Endothelial cell of umbilical vein (primary cell): ENCODE measurements at places on chromosomes 5 and 9. TPM values are rescaled to one million over a fixed set of nuclear protein-coding genes. Genes with fewer than 3 reads are reported as not detected.

GRCh38 chr5:149404746-149405549, 25.9 kb upstream of the IL17B start:
- DNase-seq: no peak

DNA sequence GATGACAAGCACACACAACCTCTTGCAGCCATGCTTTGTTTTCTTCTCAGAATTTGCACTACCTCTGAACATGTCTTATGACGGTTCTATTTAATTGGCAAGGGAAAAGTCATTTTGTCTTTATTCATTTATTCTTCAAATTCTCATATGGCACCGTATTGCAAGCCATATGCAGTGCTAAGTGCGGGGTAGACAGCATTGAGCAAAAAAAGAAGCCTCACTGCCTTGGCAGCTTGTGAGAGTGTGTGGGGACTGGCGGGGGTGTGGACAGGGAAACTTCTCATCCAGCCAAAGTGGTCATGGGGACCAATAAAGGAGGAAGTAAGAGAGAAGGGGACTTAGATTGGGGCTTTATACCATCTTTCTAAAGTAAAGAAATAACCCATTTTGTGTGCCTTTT, 160.0 kb downstream of the CDH12 start:
- DNase-seq: no peak

- DNase-seq: no peak
Observed at GRCh38 chr5:161863811-161864210, 15.9 kb downstream of the GABRA1 start.

GRCh38 chr9:131006601-131007000, 2.4 kb upstream of the LAMC3 start:
- DNase-seq: no peak

DNA sequence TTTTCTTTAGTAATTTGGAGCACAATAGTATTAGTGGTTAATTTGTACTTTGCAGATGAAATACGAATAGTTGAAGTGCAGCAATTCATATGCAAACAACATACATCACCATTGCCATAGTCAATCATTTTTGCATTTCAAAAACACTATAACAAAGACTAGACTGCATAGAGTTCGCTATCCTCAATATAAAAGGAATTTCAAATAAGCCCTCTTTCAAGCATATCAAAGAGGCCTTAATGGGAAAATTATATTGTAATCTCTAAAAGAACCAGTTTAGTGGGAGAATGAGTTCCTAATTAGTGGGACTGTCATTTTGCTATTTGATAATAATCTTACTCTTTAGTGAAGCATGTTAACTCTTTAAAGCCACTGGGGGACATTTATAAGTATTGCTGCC, 2302.3 kb upstream of the C9orf72 start:
- no peak for DNase-seq

GRCh38 chr5:108093186-108093585, 288.7 kb downstream of the FBXL17 start:
- DNase-seq: peak; percentile 31

DNA sequence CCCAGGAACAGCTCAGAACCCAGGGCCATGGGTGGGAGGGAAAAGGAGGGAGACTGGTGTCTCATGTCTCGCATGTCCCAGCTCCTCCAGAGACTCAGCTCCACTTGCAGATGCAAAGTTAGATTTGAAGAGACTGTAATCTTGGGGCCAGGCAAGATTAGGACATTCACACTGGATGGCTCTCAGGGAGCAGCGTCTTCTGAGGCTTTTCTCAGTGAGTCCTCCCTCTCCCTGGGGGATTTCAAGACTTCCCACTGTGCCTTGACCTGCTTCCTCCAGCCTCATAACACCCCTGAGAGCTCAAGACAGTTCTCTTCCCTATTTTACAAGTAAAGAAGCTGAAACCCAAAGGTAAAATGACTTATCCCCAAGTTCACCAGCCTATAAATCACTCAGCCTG, 10.5 kb upstream of the TCOF1 start:
- DNase-seq: no peak

DNA sequence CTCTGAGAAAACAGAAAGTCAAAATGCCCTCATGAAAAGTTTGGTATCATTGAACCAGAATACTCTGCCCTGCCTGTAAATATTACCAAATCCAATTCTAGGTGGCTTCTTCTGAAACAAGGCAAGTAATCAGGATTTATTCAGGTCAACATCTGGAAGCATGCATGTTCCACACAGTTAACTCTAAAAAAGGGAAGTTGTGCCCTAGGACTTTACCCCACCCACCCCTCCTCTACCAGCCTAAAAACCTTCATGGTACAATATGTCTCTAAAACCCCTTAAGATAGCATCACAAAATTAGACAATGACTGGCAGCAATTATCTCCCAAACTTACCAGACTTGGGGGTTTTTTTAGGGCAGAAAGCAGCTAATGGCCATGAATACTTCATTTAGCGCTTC, 414.8 kb upstream of the SLC30A5 start:
- no peak for DNase-seq

- DNase-seq: peak; percentile 20
Observed at GRCh38 chr9:95753762-95754465, 121.6 kb upstream of the ERCC6L2 start.

- no peak for DNase-seq
Observed at GRCh38 chr9:113578279-113578865, 114.8 kb downstream of the RGS3 start.

- no peak for DNase-seq
Observed at GRCh38 chr5:179901915-179902762, 5.6 kb downstream of the TBC1D9B start.

DNA sequence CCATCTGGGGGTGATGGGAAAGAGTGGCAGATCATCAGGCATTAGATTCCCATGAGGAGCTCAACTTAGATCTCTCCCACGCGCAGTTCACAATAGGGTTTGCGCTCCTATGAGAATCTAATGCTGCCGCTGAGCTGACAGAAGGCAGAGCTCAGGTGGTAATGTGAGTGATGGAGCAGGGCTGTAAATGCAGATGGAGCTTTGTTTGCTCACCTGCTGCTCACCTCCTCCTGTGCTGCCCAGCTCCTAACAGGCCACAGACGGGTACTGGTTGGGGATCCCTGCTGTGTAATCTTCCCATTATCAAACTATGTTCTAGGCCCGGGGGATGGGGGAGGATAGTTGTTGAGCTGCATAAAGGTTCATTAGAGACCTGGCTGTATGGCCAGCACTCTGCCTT, 58.4 kb downstream of the UGCG start:
- DNase-seq: no peak

DNA sequence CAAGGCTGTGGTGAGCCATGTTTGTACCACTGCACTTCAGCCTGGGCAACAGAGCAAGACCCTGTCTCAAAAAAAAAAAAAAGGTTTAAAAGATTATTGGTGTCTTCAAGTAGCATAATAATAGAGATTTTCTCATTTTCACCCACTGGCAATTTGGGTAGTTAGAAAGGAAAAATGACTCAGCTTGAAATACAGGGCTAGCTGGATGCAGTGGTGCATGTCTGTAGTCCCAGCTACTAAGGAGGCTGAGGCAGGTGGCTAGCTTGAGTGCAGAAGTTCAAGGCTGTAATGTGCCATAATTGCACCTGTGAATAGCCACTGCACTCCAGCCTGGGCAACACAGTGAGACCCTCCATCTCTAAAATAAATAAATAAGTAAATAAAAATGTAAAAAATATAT, 111.1 kb downstream of the ARRDC3 start:
- no peak for DNase-seq

DNA sequence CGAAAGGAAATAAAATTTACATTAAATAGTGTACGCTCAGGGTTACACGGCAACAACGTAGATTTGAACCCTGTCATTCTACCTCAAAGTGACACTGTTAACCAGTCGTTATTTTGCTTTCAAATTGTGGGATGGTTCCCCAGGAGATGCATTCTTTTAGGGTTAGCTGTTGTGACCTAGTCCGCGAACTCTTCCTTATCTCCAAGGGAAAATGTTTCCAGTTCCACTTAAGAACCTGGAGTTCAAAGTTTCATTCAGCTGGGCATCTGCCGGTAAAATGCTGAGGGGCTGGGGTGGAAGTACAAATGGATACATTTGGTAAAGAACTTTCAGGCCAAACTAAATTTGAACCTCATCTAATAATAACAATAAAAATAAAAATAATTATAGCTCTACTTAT, 264.6 kb downstream of the NR3C1 start:
- DNase-seq: no peak

DNA sequence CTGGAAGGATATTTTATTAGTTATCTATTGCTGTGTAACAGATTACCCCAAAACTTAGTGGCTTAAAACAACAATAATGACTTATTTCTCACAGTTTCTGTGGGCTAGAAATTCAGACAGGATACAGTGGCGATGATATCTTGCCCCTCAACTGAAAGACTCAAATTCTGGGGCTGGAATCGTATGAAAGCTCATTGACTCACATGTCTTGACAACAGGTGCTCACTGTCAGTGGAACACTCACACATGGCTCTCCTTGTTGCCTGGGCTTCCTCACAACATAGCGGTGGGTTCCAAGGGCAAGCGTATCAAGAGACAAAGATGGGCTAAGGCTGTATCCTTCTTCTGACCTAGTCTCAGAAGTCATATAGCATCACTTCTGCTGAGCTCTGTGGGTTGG, 3.7 kb upstream of the GNPDA1 start:
- peak; percentile 11 for DNase-seq

- DNase-seq: no peak
Observed at GRCh38 chr5:115329475-115329874, 33.0 kb upstream of the CCDC112 start.

DNA sequence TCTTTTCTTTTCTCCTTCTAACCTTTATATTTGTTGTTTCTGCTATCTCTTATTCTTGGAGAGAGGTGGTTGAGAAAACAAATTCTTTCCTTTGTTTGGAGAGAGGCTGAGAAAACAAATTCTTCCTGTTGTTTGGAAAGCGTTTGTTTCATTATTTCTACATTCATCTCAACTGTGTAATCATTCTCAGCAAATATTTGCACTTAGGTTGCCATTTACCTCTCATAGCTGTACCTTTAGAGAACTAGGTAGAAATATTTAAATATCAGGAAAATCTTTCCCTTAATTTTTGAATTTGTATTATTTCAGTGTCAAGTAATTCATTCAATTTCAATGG, 1824.4 kb upstream of the CDH9 start:
- DNase-seq: no peak

- DNase-seq: no peak
Observed at GRCh38 chr5:1930880-1931603, 48.3 kb upstream of the IRX4 start.

DNA sequence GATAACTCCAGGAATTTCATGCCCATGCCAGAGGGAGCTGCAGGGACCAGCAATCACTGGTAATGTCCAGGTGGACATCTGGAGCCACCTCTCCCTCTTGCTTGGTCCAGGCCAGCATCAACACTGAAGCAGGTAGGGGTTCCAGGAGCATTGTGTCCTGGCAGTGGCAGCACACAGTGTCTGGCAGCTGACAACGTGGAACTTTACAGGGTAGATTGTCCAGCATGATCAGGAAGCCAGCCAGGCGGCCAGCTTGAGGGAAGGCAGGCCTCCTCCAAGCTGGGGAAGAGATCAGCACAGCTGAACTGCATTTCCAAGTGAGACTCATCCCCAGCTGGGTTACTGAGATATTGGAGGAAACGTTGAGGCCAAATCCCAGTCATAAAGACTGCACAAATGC, 82.6 kb upstream of the RASGRF2 start:
- DNase-seq: no peak

- peak; percentile 80 for DNase-seq
Observed at GRCh38 chr5:163566678-163567077, 61.3 kb downstream of the MAT2B start.

DNA sequence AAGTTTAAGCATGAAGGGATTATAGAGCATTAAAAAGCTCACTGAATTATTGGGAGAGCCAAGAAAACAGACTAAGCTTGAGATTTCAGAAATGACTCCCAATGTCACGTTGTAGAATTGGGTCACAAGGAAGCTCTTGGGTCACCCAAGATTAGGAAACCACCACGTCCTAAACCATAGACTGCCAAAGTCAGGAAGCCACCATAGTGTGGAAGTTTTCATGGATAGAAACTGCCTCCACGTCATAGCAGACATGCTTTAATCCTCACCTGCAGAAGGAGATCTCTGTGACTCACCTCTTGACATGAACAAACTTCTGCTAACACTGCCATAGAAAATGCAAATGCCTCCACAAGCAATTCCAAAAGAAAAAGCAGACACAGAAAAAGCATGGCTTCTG, 106.3 kb downstream of the SLC1A3 start:
- no peak for DNase-seq

- no peak for DNase-seq
Observed at GRCh38 chr5:40442346-40442745, 237.4 kb upstream of the PTGER4 start.

- DNase-seq: no peak
Observed at GRCh38 chr9:133979921-133980863, 11.9 kb downstream of the VAV2 start.

- no peak for DNase-seq
Observed at GRCh38 chr5:179142434-179143198, 82.4 kb downstream of the ZNF354C start.

DNA sequence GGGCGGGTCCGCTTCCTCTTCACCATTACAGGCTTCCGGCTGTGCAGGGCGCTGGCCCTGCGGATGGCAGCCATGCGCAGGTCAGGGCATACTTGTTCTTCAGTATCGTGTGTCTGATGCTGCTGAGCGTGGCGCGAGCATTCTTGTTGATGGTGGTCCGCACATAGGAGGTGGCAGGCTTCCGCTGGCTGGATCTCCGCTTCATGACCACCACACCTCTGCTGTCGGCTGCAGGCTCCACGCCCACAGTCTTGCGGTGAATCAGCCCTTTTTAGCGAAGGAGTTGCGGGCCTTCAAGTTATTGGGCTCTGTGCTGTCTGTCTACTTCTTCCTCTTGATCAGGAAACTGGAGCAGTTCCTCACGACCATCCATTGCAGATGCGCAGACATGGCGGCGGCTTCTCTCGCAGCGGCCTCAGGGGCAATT, 62.4 kb upstream of the ZNF608 start:
- DNase-seq: no peak

- no peak for DNase-seq
Observed at GRCh38 chr5:127830829-127831598, 127.8 kb downstream of the CCDC192 start.

GRCh38 chr5:163360656-163361055, 76.7 kb upstream of the CCNG1 start:
- DNase-seq: no peak

- DNase-seq: no peak
Observed at GRCh38 chr9:90727488-90727887, 74.1 kb upstream of the SYK start.

GRCh38 chr5:149220750-149221149, 50.9 kb upstream of the AFAP1L1 start:
- no peak for DNase-seq

NUTM2F gene
- not detected in 2 replicates for polyA plus RNA-seq

PLAC8L1 gene
- 0.80 and 0.99 TPM in 2 replicates for polyA plus RNA-seq

IL3 gene
- polyA plus RNA-seq: not detected in 2 replicates

LCN10 gene
- polyA plus RNA-seq: not detected in 2 replicates

C5orf52 gene
- polyA plus RNA-seq: not detected in 2 replicates

TLR4 gene
- 12.2 and 18.2 TPM in 2 replicates for polyA plus RNA-seq

GABRA6 gene
- not detected in 2 replicates for polyA plus RNA-seq

SPINK5 gene
- 0.06 and 0.12 TPM in 2 replicates for polyA plus RNA-seq

FAM174A gene
- polyA plus RNA-seq: 15.2 and 22.9 TPM in 2 replicates

ST8SIA4 gene
- 4.1 and 4.5 TPM in 2 replicates for polyA plus RNA-seq

CARTPT gene
- not detected in 2 replicates for polyA plus RNA-seq

PCDHGA6 gene
- 2.6 and 2.7 TPM in 2 replicates for polyA plus RNA-seq

DOCK2 gene
- polyA plus RNA-seq: 0.37 and 0.62 TPM in 2 replicates

PPIC gene
- 34.7 and 36.4 TPM in 2 replicates for polyA plus RNA-seq

SLC6A19 gene
- not detected in 2 replicates for polyA plus RNA-seq
